ENCODE measurements at places on chromosomes 6 and 20. TPM values are rescaled to one million over a fixed set of nuclear protein-coding genes. Genes with fewer than 3 reads are reported as not detected.

Gene SLC17A2
- total RNA-seq: not detected

Gene PRR18
- not detected for total RNA-seq

Gene POPDC3
- 2.0 TPM for total RNA-seq

Gene TCF21
- total RNA-seq: 10.3 TPM

Gene C6orf15
- not detected for total RNA-seq

Gene ELOVL4
- 3.3 TPM for total RNA-seq

Gene NTSR1
- 0.22 TPM for total RNA-seq

Measured in placental pericyte (primary cell).